Frontal cortex (tissue), 4 donors: ENCODE measurements at places on chromosomes 7 and 10.
A peak's percentile ranks its signal among the peaks of the same experiment; 100 is the strongest.

DNA sequence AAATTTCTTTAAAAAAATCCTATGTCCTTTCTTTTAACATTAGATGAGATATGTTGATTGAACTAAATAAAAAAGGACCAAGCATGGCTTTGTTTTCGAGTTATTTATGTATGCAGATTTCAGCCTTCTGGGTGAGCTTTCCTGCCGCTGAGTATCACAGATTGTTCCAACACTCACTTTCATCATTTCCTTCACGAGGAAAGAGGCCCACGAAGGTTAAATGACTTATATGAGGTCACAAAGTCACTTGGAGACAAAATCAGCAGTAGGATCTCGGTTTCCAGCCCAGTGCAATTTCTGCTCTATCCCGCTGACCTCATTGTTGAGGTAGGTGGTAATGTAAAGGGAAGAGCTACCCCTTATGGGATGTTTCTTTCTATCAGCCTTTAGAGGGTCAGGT, 226.8 kb downstream of the SKAP2 start:
- DNase-seq, result no peak

- DNase-seq, result no peak
Observed at GRCh38 chr7:133869556-133869955, 257.6 kb upstream of the LRGUK start.

DNA sequence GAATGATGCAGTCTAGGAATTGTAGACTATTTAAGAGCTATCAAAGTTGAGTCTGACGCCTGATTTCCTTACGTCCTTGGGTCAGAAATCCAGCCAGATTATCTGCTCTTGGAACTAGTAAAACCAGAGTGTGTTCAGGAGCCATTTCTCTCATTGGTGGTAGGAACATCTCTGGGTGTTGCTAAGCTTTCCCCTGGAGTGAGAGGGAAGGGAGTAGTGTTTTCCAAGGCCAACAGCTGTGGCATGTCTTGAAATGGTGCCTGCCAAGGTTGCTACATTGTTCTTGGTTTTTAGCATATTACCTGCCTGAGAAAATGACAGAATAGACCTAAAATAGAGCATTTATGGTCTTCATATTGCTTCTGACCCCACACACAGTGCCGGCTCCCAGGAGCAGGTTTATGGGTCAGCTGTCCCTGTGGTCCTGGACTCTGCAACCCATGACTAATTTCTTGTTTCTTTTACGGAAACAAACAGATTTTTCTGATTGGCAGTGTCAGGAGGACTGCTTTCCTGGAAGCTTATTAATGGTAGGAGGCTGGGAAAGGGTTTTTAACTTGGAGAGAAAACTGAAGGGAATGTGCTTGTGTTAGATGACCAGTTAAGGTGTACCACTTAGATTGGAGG, 17.5 kb downstream of the GBF1 start:
- DNase-seq, result no peak

DNA sequence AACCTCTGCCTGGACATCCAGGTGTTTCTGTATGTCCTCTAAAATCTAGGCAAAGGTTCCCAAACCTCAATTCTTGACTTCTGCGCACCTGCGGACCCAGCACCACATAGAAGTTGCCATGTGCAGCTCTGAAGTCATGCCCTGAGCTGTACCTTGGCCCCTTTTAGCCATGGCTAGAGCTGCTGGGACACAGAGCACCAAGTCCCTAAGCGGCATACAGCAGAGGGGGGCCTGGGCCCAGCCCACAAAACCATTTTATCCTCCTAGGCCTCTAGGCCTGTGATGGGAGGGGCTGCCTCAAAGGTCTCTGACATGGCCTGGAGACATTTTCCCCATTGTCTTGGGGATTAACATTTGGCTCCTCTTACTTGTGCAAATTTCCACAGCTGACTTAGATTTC, 14.6 kb downstream of the TMEM243 start:
- no peak for DNase-seq

GRCh38 chr7:35596061-35596460, 98.9 kb downstream of the HERPUD2 start:
- DNase-seq, result peak; percentile 29

GRCh38 chr7:5528815-5529442, 105.3 kb upstream of the TNRC18 start:
- no peak for DNase-seq

- DNase-seq, result no peak
Observed at GRCh38 chr7:48710995-48711394, 213.4 kb upstream of the CDC14C start.

DNA sequence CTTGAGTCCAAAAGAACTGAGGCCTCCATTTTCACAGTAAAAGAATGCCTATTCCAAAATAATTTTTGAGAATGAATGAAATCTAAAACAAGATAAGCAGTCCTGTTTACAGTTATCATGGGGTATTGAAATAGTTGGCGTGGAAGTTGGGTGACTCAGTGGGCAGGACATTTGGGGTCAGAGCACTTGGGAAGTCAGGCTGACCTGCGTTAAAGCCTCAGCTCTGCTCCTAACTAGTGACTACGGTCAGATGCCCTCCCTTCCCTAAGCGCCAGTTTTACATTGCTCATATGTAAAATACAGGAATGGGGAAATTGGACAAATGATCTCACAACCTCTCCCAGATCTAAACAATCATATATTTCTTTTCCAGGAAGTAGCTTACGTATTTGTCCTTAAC, 2.3 kb upstream of the PAPSS2 start:
- DNase-seq, result no peak

DNA sequence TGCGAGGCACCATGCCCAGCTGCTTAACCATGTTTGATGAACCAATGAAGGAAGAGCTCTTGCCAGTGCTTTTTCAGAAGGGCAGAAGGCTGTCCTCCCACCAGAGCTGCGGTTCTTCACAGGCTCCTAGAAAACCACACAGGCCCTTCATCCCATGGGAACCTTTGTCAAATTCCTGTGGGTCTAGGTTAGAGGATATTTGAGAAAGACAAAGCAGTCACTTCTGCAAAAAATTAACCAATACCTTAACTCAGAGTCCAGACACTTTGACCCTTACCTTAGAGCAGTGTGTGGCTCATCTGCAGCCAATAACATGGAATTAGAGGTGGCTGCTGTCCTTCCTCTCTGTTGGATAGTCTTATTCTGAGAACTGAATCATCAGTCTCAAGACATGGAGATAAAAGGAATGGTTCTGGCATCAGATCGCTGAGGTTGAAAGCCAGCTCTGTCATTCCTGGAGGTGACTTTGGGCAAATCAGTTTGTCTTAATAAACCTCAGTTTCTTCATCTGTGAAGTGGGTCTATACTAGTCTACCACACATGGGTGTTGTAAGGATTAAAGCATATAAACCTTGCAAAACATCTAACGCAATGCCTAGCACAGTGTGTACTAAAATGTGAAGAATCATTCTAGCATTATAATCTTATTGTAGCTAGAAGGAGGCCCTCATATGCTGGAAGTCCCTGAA, 65.1 kb upstream of the PIP4K2A start:
- no peak for DNase-seq

DNA sequence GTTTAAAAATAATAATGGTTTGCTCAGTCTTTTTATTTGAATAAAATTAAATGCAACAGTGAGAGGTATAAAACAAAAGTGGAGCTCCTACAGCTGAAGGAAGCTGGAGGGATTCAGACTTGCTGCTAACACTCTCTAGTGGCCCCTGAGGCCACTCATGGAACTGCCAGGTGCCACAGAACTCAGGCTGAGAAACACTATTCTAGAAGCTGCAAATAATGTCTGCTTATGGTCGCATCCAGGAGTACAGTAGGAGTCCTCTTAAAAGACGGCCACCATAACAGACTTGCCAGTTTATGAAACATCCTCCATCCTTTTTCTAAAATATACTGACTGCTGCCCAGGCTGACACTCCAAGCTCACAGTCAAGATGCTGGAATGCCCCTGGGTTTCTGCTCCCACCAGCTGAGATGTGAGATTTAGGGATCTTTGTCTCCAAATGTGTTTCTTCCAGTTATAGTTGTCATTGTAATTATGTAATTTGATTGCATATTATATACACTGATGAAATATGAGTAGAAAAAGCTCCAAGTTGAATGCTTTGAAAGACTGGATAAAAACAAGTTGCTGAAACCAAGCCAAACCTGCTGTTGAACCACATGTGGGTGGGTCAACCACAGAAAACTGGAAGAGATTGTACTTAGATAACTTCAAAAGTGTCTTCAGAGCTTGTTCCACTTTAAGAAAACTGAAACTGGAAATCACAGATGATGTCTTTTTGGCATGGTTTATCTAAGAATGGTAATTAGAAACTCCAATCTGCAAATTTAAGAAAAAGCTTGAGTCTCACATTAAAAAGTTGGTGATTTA, 213.7 kb upstream of the AOAH start:
- DNase-seq, result no peak

DNA sequence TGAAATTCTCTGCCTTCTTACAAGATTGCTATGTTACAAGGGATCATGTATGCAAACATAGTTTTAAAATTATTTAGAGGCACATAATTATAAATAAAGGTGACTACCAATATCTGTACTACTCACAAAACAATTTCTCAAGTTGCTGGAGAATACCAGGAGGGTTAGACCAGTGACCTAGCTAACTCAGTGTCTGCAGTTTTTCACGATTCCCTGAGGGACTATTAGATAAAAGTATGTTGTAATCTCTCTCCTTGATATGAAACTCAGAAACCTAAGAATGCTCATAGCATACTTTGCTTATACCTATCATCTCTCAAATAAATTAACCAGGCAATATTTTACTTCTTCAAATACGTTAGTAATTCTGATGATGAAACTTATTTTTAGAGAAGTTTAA, 534.0 kb upstream of the ANKRD30A start:
- DNase-seq, result no peak

- no peak for DNase-seq
Observed at GRCh38 chr7:128425850-128426249, 16.1 kb upstream of the IMPDH1 start.

GRCh38 chr7:155728116-155728515, 83.7 kb downstream of the RBM33 start:
- no peak for DNase-seq

GRCh38 chr7:150727381-150727780, 9.8 kb upstream of the GIMAP5 start:
- no peak for DNase-seq

DNA sequence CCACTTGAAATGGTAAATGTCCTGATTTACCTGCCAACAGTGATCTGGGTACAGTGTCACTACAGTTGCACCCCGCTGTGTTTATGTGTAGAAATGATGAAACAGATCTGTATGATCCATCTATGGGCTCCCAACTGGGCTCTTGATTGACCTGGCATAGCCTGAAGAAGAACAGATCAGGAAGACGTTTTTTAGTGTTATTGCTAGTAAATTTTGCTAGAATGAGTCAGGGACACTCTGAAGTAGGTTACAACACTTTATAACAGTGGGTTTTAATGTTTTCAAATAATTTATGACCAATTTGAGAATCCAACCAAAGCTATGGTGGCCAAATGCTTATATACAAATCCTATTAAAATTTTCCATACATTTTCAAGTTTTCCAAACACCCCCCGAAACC, 110.3 kb downstream of the DKK1 start:
- DNase-seq, result no peak

GRCh38 chr7:47327698-47328391, 254.1 kb downstream of the TNS3 start:
- DNase-seq, result peak; percentile 80

GRCh38 chr10:37865264-37865663, 7.9 kb upstream of the ZNF248 start:
- no peak for DNase-seq

- no peak for DNase-seq
Observed at GRCh38 chr7:2182461-2182860, 50.3 kb downstream of the MAD1L1 start.

DNA sequence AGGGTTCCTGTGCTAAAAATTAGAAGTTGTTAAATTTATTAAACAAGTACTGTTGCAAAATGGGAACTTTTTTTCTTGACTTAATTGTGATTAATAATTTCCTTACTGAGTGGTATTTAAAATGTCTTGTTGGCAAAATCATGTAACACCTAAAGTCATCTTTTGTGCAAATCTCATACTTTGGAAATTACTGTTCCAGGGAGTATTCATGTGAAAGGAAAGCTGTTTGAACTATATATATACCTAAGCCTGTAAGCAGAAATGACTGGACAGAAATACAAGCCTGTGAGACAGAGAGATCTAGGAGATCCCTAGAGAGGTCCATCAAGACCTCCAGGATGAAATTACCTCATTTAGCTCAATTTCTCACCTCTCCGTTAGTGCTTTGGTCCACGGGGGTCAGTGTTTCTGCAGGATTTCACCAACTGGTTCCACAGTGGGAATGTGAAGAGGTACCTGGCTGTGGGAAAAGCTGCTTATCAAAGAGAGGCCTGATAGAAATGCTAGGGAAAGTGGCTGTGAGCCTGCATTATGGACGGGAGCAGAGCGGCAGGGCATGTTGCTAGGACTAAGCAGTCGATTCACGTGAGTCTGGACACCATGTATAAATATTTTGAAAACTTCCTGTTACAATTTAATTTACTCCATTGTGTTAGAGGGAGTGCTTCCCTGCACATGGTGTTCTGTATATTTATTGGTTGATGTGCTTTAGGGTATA, 7.9 kb downstream of the LUC7L2 start:
- DNase-seq, result no peak

- DNase-seq, result no peak
Observed at GRCh38 chr10:13751191-13751764, 164.5 kb downstream of the PRPF18 start.

GRCh38 chr7:44431091-44431608, 59.3 kb downstream of the NUDCD3 start:
- peak; percentile 38 for DNase-seq

DNA sequence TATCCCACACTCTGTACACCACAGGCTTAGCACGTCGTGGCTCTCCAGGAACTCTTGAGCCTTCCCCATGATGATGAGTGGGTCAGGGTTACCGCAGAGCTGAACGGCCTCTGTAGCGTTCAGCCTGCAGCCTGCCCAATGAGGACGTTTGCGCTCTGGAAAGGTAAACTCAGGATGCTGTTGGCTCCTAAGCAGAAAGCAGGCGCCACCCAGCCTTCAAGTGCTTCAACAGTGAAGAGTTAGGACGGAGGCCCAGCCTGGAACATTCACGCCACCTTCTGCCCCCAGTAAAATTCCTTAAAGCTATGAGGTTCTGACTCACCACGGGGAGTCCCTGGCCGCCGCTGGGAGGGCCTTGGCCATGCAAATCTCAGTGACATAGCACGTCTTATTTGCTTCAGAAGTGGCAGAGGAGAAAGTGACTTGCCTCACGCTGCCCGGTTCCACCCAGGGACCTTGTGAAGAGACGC, 161.5 kb upstream of the SH2B2 start:
- no peak for DNase-seq

GRCh38 chr10:94859086-94859485, 79.4 kb upstream of the CYP2C9 start:
- DNase-seq, result no peak

DNA sequence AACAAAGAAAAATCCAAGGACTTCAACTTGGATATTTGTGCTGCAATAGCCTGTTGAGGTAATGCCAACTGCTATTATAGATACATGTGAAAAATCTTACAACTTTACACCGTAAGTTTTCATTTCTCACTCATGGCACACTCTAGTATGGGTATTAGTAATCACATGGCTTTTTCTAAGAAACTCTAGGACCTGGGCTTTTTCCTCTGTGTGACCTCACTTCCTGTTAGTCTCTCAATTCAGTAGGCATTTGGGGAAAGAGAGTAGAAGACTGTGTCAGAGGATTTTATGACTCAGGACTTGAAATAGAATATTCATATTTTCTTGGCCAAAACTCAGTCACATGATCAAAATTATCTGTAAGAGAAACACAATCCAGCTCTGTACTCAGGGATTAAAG, 1049.9 kb downstream of the REEP3 start:
- no peak for DNase-seq
